ENCODE measurements at places on chromosomes 7 and 10.

DNA sequence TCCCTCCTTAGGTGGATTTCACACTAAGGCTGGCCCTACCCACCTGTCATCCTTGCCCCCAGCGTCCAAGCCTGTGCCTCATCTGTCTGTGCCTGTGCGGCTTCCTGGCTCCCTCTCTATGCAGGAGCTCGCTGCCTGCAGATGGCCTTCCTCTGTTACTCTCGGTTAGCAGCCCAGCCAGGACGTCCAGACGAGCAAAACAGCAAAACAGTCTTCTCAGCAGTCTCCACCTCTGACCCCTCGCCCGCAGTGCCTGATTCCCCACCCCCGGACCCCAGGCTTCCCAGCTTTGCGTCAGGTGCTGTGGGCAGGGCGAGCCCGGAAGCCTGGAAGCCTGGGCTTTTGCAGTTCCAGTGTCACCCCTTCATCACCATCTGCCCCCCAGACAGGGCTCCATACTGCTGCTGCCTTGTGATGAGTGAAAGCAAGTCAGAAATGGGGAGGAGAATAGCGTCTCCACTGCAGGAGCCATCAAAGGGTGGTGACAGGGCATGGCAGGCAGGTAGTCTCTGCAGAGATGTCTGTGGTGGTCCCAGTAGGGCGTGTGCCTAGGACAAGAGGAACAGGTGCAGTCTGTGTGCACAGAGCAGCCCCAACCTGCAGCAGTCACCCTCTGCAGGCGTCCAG, 88.5 kb downstream of the ADCY1 start:
- DNase-seq = no peak

DNA sequence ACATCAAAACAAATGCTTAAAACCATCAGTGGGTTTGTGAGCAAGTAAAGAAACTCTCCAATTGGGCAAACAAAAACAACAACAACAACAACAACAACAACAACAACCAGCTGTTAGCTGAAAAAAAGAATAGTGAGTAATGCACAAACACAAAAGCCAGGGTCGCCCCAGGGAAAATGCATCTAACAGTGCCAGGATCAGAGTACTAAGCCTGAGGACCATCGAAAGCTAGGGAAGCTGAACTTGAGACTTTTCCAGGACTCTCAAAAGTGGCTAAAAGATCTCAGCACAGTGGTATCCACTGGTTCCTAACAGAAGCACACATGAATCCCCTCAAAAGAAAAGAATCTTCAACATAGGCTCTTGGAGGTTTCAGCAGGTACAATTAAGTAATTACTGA, 83.3 kb downstream of the CPXM2 start:
- DNase-seq = no peak

- no peak for DNase-seq
Measured at GRCh38 chr10:92829042-92829785, 19.1 kb upstream of the EXOC6 start.

GRCh38 chr7:50957431-50957830, 174.7 kb upstream of the GRB10 start:
- no peak for DNase-seq

GRCh38 chr10:105682911-105683310, 1041.8 kb downstream of the SORCS3 start:
- DNase-seq = no peak

DNA sequence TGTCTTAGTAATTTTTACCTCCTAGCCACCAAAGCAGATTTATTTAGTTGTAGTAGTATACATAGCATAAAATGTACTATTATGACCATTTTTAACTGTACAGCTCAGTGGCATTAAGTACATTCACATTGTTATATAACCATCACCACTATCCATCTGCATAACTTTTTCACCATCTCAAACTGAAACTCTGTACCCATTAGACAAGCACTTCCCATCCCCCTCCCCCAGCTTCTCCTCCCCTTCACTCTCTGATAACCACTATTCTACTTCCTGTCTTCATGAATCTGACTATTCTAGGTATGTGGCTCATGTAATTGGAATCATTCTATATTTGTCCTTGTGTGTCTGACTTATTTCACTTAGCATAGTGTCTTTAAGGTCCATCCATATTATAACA, 71.9 kb downstream of the MRPL32 start:
- no peak for DNase-seq

GRCh38 chr7:96017877-96018276, 245.5 kb downstream of the DYNC1I1 start:
- DNase-seq = no peak

GRCh38 chr10:119445311-119445934, 97.1 kb downstream of the RGS10 start:
- DNase-seq = peak; percentile 62

DNA sequence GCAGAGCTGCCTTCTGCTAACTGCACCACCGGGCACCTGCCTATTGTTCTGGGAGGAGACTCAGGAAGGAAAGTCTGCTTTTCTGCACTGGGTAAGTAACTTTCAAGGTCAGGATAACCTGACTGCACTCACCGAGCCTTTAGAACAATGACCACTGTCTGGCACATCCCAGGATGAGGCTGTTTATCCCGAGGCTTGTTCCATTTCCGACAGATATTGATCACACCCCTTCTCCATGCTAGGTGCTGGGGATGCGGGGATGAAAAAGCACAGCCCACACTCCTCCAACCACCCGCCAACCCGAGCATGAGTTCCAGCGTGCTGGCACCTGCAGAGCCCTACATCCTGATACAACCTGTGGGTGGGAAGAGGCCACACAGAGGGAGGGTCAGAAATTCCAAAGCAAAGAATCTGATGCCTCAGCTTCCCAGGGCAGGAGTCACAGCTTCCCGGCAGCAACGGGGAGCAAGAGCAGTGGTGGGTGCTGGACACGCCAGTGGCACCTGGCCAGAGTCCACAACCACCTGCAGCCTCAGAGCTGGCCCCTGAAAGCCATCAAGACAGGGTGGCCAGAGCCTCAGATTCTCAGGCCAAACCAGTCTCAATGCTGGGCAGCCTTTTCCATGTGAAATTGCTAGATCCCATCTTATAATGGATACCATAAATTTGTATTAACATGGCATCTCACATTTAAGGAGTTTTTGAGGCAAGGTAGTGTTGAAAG, 34.9 kb upstream of the CNPY1 start:
- DNase-seq = no peak

GRCh38 chr7:78769481-78770101, 683.9 kb downstream of the MAGI2 start:
- DNase-seq = no peak

DNA sequence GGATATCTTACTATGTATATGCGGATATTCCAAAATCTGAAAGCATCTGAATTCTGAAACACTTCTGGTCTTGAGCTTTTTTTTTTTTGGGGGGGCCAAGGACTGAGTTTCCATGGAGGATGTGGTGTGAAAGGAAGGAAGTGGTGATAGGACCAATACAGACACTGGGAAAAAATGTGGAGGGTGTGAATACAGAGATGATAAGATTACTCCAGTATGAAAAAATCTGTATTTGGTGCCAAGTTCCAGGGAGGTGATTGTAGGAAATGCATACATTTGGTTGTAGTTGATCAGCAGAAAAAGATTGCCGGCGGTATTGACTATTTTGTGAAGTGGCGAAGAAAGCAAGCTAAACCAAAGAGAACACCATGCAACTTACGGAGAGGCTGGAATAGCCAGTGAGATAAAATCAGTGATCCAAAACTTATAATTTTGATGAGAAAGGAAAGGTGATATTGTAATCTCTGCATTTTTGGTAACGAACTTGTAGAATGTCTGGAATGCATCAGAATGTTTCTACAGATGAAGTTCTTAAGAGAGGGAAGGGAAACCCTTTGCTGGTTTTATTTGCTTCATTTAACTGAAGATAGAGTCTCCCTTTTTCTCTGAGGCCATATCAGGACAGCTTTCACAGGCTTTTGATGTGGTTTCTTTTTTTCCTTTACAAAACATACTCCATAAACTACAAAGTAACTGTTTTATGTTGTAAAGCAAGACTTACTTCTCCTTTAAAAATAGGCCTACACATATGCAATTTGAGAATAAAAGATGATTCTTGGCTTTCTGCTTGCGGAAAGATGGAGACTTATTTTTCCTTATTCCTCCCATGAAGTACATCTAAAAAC, 6.0 kb downstream of the WDR37 start:
- no peak for DNase-seq

DNA sequence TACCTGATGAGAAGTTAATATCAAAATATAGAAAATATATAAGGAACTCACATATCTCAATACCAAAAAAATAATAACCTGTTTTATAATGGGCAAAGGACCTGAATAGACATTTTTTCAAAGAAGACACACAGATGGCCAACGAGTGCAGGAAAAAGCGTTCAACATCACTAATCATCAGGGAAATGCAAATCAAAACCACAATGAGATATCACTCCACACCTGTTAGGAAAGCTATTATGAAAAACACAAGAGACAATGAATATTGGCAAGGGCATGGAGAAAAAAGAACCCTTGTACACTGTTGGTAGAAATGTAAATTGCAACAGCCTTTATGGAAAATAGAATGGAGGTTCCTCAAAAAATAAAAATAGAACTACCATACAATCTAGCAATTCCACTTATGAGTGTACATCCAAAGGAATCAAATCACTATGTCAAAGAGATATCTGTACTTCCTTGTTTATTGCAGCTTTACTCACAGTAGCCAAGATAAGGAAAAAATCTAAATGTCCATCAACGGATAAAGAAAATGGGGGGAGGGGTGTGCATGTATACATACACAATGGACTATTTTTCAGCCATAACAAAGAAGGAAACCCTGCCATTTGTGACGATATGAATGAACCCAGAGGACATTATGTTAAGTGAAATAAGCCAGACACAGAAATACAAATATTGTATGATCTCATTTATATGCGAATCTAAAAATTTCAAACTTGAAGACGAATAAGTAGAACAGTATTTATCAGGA, 3.6 kb upstream of the ALOX5 start:
- DNase-seq = no peak

GRCh38 chr10:6346631-6347030, 143.9 kb downstream of the PFKFB3 start:
- DNase-seq = no peak

GRCh38 chr10:5840314-5841307, 27.4 kb upstream of the GDI2 start:
- no peak for DNase-seq

DNA sequence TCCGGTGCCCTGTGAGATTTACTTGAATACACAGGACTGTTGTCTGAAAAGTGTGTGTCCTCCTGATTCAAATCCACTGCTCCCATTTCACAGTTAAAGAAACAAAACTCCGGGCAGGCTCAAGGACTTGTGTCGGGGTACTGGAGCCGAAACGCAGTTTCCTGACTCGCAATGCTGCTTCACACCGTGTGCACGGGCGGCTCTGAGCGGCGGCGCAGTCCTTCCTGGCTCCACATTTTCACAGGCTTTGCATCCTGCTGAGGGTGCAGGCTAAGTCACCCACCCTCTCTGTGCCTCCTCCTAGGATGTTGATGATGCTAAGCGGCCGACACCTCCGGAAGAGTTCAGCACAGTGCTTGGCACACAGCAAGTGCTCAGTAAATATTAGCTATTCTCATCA, 65.4 kb downstream of the SLIT1 start:
- DNase-seq = no peak

GRCh38 chr10:73095481-73096021, 1.1 kb downstream of the P4HA1 start:
- no peak for DNase-seq

DNA sequence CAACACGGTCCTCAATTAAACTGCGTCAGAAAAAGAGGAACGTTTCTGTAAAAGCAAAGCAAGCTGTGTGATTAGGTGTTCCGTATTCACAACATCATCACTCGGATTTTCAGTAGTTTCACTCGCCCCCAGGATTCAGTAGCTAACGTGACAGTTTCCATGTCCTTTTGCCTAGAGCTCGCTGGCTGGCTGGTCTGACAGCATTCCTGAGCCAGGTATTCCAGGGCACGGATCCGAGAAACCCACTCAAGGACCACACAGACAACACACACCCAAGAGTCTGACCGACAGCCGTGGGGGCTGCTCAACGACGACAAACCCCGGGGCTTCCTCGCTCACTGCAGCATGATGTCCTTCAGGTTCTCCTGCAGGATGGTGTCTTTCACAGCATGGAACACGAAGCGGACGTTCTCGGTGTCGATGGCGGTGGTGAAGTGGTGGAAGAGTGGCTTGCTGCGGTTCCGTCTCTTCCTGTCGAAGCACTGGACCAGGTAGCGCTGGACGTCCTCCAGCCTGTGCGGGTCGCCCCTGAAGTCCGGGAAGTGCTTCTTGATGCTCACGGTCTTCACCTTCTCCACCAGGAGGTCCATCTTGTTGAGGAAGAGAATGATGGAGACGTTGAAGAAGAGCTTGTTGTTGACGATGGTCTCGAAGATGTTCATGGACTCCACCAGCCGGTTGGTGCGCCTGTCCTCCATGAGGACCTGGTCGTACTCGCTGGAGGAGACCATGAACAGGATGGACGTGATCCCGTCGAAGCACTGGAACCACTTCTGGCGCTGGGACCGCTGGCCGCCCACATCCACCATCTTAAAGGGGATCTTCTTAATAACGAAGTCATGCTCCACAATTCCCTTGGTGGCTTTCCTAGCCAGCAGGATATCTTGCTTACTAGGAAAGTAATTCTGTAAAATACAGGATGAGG, 43.1 kb downstream of the AMZ1 start:
- DNase-seq = no peak

GRCh38 chr10:1413256-1413655, 324.1 kb downstream of the ADARB2 start:
- DNase-seq = no peak

- DNase-seq = no peak
Measured at GRCh38 chr7:66409493-66409892, 204.4 kb downstream of the TPST1 start.

DNA sequence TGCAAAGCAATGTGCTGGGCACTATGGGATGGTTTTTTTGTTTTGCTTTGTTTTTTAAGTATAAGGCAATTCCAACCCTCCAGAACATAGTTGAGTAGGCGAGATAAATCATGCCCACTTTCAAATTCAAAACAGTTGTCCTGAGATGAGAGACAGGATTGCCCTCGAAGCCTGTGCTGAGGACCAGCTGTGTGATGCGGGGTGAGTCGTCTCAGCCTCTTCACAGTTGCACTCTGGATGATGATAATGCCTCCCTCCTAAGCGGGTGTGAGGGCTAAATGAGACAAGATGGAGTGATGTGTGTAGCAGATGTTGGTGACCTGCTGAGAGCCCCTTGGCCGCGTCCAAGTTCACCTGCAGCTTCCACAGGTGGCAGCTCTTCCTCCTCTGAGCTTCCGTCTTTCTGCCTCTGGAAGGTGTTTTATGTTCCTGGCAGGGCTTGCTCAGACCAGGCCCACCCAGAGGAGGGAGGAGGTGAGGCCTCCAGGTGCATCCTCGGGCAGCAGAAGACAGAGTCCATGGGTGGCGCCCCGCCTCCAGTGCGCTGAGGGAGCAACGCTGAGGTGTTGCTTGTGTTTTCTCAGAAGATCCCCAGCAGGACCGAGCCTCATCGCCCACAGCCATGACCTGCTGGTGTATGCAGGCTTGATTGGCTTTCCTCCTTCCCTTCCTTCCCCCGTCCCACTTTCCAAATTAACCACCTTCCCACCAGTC, 30.6 kb downstream of the ECHDC3 start:
- DNase-seq = no peak

- DNase-seq = no peak
Measured at GRCh38 chr10:119348516-119349240, 141.3 kb downstream of the GRK5 start.
